Hepatocyte (in vitro differentiated cells): ENCODE measurements at places on chromosomes 1 and 21. TPM values are rescaled to one million over a fixed set of nuclear protein-coding genes. Genes with fewer than 3 reads are reported as not detected.

DNA sequence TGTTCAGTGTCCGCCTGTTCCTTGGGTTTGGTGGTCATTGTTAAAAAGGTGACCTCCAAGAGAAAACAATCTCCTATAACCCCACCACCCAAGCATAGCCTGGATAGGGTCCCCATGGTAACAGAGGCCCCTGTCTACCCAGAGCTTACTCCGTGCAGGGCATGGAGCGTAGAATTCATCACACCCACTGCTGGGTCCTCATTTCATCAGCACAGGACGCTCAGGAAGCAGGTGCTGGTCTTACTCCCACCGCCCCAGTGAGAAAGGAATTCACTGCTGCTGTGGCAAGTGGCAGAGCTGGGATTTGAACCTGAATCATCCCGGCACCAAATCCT is 37.0 kb downstream of the ARHGEF10L start:
- H3K4me3 ChIP-seq: no peak overlapping the region
- H3K27ac ChIP-seq: peak overlapping the region; percentile 88
- DNase-seq: no peak
- H3K27me3 ChIP-seq: no peaks in the 10 kb centered on the region
- H3K4me1 ChIP-seq: peaks cover 39% of the 10 kb centered on the region

GRCh38 chr1:234997201-234997895 is 131.3 kb downstream of the TOMM20 start:
- no peaks in the 10 kb centered on the region for H3K27me3 ChIP-seq
- H3K4me3 ChIP-seq: no peak overlapping the region
- peaks cover 18% of the 10 kb centered on the region for H3K4me1 ChIP-seq
- peak; percentile 87 for DNase-seq
- H3K27ac ChIP-seq: peak overlapping the region; percentile 91
- H3K36me3 ChIP-seq: no peaks in the 10 kb centered on the region

- H3K36me3 ChIP-seq: no peaks in the 10 kb centered on the region
- peaks cover 25% of the 10 kb centered on the region for H3K4me1 ChIP-seq
- H3K27me3 ChIP-seq: no peaks in the 10 kb centered on the region
- H3K27ac ChIP-seq: no peak overlapping the region
- DNase-seq: no peak
These were observed 28.9 kb upstream of the EDN2 start for GRCh38 chr1:41513383-41513735.

- no peaks in the 10 kb centered on the region for H3K4me1 ChIP-seq
- no peaks in the 10 kb centered on the region for H3K27me3 ChIP-seq
- H3K4me3 ChIP-seq: no peak overlapping the region
- H3K27ac ChIP-seq: no peak overlapping the region
These were observed 110.6 kb upstream of the ATP1A1 start for GRCh38 chr1:116262207-116262994.

DNA sequence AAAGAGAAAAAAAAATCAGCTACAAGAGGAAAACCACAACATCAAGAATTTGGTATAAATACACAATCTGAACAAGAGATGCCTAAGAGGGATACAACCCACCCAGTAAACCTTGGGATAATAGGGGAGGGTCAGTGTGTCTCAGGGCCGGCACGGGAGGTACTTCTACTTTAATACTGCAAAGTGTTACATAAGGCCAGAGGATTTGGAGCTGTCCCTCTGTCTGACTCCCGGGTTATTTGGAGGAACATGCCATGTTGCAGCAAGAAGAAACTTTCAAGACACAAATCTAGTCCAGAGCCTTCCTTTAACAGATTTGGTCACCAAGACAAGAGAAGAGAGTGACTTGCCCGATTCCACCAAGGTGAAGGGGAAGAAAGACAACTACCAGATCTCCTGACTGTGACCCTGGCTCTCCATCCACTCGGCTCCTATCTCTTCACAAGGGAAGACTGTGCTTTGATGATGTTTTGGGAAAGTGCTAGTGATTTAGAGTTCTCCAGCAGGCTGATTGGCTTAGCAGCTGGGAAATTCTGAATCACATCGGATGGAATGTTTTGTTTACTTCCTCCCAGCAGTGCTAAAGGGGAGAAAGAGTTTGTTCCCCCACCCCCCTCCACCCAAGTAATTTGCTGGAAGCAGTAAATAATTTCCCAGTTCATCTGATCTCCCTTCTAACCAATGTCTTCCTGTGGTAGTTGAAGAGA is 29.3 kb downstream of the SGIP1 start:
- peak overlapping the region; percentile 74 for H3K27ac ChIP-seq
- no peak overlapping the region for H3K4me3 ChIP-seq
- peaks cover 5% of the 10 kb centered on the region for H3K4me1 ChIP-seq
- no peaks in the 10 kb centered on the region for H3K27me3 ChIP-seq

GRCh38 chr1:165960881-165961280 is 133.5 kb downstream of the UCK2 start:
- no peak for DNase-seq
- H3K27ac ChIP-seq: no peak overlapping the region
- no peaks in the 10 kb centered on the region for H3K4me1 ChIP-seq

DNA sequence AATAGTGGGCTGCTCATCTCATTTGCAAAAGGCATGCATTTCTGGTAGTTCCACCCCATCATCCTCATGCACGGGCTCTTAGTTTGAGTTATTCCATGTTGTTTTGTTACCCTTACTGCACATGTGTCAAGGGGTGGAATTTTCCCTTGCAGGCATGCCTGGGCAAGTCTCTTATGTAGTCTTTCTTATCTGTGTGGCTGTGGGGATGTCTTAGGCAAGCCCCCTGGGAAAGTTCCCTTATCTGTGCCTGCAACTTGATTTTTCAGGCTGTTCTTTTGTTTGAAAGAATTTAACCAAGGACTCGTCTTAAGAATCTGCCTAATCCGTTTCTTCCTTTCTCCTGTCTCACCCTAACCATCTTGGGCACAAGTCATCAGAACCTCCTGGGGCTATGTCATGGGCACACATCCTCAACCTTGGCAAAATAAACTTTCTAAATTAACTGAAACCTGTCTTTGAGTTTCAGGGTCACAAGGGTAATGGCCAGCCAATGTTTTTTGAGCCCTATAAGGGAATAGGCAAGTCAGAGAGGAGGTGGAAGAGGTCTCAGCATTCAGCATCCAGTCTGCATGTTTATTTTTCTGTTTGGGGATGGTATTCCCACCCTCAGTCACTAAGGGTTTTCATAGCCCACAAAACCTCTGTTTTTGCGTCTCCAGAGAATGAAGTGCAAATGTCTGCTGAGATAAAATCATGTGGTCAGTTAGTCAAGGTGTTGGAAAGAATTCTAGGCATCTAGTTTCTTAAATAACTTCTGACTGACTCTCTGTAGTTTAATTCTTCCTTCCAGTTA is 579.7 kb downstream of the PLA2G4A start:
- DNase-seq: no peak
- no peak overlapping the region for H3K4me3 ChIP-seq
- no peaks in the 10 kb centered on the region for H3K36me3 ChIP-seq
- peaks cover 11% of the 10 kb centered on the region for H3K4me1 ChIP-seq
- H3K27ac ChIP-seq: peak overlapping the region; percentile 74

GRCh38 chr1:22133931-22134324 is 9.0 kb downstream of the WNT4 start:
- DNase-seq: no peak
- H3K4me1 ChIP-seq: peaks cover 21% of the 10 kb centered on the region
- no peak overlapping the region for H3K27ac ChIP-seq
- no peaks in the 10 kb centered on the region for H3K36me3 ChIP-seq

GRCh38 chr1:33984906-33985565 is 121.2 kb downstream of the HMGB4 start:
- H3K36me3 ChIP-seq: no peaks in the 10 kb centered on the region
- DNase-seq: no peak
- H3K27me3 ChIP-seq: peaks cover under 1% of the 10 kb centered on the region
- no peak overlapping the region for H3K27ac ChIP-seq
- peaks cover 15% of the 10 kb centered on the region for H3K4me1 ChIP-seq
- H3K4me3 ChIP-seq: no peak overlapping the region

The IFNLR1 gene
- total RNA-seq: 5.8 and 6.4 TPM in 2 replicates

The LRRC38 gene
- total RNA-seq: 3.8 and 7.5 TPM in 2 replicates

The CSRP1 gene
- total RNA-seq: 76.0 and 101 TPM in 2 replicates

The ARMH1 gene
- total RNA-seq: 1.2 and 3.1 TPM in 2 replicates

The MCOLN3 gene
- 12.4 and 16.4 TPM in 2 replicates for total RNA-seq

The PPP1R15B gene
- total RNA-seq: 66.9 and 77.0 TPM in 2 replicates
